Fibroblast of pulmonary artery (primary cell): ENCODE measurements at places on chromosomes 11 and 22.
A peak's percentile ranks its signal among the peaks of the same experiment; 100 is the strongest.

DNA sequence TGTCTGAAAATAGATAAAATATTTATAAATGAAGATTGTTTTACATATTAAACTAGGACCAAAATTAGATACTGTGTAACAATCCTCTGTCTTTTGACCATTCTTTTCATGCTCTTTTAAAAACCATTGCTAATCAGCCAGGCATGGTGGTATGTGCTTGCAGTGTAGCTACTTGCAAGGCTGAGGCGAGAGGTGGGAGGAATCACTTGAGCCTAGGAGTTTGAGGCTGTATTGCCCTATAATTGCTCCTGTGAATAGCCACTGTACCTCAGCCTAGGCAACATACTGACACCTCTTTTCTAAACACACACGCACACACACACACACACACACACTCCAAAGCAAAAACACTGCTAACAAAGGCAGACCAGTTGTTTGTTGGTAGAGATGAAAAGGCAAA is 259.2 kb downstream of the JRKL start:
- DNase-seq: no peak

DNA sequence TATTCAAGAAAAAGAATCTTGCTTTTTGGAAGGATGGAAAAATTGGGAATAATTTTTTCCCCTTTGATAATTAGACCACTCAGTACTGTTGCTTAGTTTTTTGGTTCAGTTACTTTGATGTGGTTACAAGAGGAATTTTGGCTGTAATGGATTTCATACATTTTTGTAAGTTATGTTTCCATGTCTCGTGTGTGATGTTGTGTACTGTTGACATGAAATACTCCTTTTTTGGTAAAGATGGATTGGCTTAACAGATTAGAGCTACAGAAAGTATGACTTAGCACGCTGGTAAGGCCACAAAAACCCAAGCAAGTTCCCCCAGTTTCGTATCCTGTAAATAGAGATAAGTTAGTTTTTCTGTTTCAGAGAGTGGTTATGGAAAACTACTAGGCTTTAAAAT is 11.9 kb downstream of the TBCEL start:
- DNase-seq: peak; percentile 10

- DNase-seq: no peak
These were observed 23.0 kb downstream of the MRPL48 start for GRCh38 chr11:73810637-73811036.

DNA sequence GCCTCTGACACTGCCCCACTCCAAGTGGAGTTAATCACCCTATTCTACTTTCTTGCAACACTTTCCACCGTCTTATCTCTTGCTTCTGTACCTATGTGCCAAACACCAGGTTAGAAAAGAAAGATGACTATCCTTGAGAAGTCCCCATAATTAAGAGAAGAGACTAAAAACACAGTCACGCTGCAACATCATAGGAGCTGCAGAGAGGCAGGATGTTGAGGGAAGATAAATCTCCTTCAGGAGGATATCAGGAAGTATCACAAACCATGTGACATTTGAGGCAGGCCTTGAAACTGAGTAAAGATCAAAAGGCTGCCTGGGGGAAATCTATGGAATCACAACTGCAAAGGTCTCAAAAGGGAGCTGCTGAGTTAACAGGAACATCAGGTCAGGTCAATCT is 24.8 kb downstream of the GAB2 start:
- DNase-seq: no peak
